Progenitor cell of endocrine pancreas (in vitro differentiated cells): ENCODE measurements at places on chromosomes 3 and 15. TPM values are rescaled to one million over a fixed set of nuclear protein-coding genes. Genes with fewer than 3 reads are reported as not detected.

- no peak overlapping the region for H3K27ac ChIP-seq
- H3K36me3 ChIP-seq: peaks cover 4% of the 10 kb centered on the region
- H3K4me3 ChIP-seq: no peak overlapping the region
- H3K27me3 ChIP-seq: peaks cover 20% of the 10 kb centered on the region
- DNase-seq: no peak
Measured at GRCh38 chr15:70512772-70513362, 250.5 kb downstream of the UACA start.

DNA sequence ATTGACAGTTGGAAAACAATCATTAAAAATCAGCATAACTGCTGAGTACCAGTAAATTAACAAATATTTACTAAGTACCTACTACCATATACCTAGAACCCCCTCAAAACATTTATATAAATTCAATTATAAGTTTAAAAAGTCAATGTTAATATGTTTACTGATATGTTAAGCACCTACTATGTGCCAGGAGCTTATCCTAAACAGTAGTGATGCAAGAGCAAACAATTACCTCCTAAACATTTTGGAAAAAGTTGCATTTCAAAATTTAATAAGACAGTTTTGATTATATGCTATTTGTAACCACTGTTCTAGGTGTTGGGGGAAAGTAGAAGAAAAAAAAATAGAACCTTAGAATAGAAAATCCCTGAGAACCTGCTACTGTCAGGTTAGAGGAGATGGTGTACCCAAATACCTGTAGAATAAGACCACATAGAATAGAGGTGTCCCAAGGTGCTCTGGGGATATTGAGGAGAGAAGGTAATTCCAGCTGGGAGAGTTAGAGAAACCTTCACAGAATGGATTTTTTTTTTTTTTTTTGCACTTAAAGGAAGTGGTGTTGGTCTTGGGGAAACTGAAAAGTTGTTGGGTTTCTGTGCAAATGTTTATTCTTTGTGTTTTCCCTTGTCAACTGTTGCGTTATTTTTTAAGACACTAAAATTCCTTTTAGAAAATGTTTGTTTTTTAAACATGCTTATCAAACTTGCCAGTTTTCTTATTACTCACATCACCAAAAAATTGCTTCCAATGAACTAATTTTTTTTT lies 16.0 kb downstream of the SNRK start:
- H3K4me1 ChIP-seq: peaks cover 9% of the 10 kb centered on the region
- H3K27ac ChIP-seq: no peak overlapping the region
- no peak for DNase-seq
- peaks cover 17% of the 10 kb centered on the region for H3K36me3 ChIP-seq
- H3K27me3 ChIP-seq: no peaks in the 10 kb centered on the region
- H3K4me3 ChIP-seq: no peak overlapping the region

DNA sequence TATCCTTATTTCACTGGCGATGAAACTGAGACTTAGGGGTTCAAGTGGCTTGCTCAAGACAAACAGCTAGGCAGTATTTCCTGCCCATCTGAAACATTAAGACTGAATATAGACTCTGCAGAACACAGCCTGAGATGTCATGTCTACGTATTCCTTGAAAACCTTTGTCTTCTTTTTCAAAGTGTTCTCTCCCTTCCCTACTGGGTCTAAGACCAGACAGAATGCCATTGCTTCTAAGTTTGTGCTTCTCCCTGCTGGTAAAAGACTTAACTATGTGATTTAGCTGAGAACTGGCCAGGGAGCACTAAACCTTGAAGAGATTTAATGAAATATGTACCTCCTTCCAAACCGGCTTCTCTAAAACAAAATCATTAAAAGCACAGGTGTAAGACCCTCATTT lies 9.9 kb downstream of the BCL6 start:
- no peak overlapping the region for H3K27ac ChIP-seq
- peaks cover 9% of the 10 kb centered on the region for H3K36me3 ChIP-seq
- H3K27me3 ChIP-seq: peaks cover 20% of the 10 kb centered on the region
- no peak overlapping the region for H3K4me3 ChIP-seq
- DNase-seq: no peak

ARGFX gene
- not detected in 2 replicates for total RNA-seq

LRTM1 gene
- total RNA-seq: not detected in 2 replicates

RFT1 gene
- total RNA-seq: 22.0 and 22.5 TPM in 2 replicates

CRABP1 gene
- total RNA-seq: 1.1 and 2.8 TPM in 2 replicates
